Omental fat pad (tissue), 4 donors: ENCODE measurements at places on chromosomes 4 and X.

- DNase-seq, result no peak
Observed at GRCh38 chrX:49082271-49082871, 2.7 kb upstream of the WDR45 start.

GRCh38 chrX:104712515-104712914 lies 146.5 kb downstream of the IL1RAPL2 start:
- DNase-seq, result no peak

DNA sequence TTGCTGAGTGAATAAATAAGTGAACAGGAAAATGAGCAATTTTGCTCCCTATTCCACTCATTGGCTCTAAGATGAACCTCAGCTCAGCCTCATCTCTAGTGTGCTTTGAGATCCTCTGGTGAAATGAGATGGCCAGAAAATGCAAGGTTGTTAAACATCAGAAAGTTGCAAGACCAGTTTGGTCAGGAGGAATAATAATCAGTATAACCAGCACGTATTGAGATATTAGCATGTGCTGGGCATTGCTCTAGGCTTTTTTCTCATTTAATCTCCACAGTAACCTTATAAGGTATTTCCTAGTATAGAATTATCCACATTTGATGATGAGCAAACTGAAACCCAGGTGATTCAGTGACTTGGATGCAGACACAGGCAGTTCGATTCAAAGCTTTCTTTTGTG lies 110.5 kb upstream of the PAK3 start:
- no peak for DNase-seq

DNA sequence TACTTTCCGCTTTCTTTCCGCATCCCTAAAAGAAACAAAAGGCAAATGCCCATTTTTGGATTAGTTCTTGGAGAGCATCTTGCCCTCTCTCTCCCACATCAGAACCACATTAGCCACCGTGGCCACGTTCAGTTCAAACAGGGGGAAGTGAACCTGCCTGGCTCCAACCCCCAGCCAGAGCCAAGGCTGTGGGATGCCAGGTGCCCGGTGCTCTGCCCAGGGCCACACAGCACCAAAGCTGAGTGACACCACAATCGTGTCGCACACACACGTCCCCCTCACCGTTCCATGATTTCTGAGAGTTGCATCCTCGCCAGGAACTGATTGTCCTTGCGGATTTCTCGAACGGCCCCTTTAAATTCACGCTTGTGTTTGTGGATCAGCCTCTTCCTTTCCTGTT lies 24.3 kb downstream of the NOP14 start:
- no peak for DNase-seq

GRCh38 chrX:53211391-53211978 lies 13.5 kb downstream of the KDM5C start:
- DNase-seq, result peak; percentile 8

GRCh38 chr4:169033660-169034059 lies 23.6 kb upstream of the CBR4 start:
- DNase-seq, result no peak

GRCh38 chr4:168306476-168306875 lies 12.1 kb downstream of the DDX60 start:
- DNase-seq, result no peak

GRCh38 chr4:13484749-13485221 lies 645 bp upstream of the RAB28 start:
- DNase-seq, result no peak

DNA sequence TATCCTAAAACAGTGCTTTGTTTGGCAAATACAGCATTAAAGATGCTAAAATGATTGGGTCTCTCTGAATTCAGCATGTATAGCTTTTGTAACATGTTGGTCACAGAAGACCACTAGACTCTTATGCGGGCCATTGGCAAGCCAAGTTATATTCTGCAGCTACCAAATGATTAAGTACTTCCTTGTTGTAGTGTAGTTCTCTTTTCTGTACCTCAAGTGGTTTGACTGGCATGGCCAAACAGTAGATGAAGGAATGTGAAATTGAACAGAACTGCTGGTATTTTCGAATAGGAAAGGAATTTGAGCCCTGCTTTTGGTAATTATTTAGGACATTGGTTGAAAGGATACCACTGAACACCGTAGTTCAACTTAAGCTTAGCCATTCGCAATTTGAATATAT lies 193.9 kb upstream of the GPC4 start:
- DNase-seq, result no peak

DNA sequence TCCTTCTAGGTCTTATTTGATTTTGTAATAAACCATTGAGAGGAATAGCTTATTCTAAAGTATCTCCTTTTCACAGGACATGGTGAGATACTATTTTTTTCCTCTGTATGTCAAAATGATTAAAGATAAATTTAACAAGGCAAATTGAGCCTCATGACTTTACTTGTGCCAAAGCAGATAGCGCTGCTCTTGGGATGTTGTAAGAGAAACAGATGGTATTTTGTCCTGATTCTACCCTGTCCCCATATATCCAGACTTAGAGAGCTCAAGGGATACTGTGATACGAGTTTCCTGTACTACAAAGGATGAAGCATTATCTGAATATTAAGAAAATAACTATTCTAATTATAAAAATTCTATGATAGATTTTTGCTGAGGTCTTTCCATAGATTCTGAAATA lies 34.0 kb downstream of the EMCN start:
- DNase-seq, result no peak

GRCh38 chr4:24910499-24910898 lies 2.3 kb downstream of the CCDC149 start:
- no peak for DNase-seq

GRCh38 chr4:186940476-186940875 lies 216.8 kb upstream of the FAT1 start:
- no peak for DNase-seq
